Activated CD8-positive, alpha-beta T cell treated with anti-CD3 and anti-CD28 coated beads for 36 hours (primary cell): ENCODE measurements at places on chromosomes 11 and 22.
A peak's percentile ranks its signal among the peaks of the same experiment; 100 is the strongest.

DNA sequence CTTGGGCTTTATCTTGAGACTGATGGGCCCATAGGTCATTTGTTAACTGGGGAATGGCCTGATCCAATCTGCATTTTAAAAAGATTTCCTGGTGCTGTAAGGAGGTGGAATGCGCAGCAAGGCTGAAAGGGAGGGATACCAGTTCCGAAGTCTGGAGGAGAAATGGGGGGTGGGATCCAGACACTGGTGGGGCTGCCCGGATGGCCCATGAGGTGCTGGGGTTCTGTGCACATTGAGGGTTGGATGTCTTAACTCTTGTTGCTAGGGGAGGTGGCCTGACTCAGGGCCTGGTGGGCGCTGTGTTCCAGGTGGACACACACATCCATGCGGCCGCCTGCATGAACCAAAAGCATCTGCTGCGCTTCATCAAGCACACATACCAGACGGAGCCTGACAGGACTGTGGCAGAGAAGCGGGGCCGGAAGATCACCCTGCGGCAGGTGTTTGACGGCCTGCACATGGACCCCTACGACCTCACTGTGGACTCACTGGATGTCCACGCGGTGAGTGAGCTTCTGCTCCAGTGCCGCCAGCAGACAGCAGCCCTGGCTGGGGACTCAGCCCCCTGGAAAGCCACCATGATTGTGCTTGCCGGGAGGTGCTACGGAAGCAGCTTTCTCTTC, 38.1 kb downstream of the AMPD3 start:
- H3K36me3 ChIP-seq = peaks cover 35% of the 10 kb centered on the region
- H3K4me1 ChIP-seq = peaks cover 21% of the 10 kb centered on the region
- H3K27me3 ChIP-seq = no peaks in the 10 kb centered on the region
- H3K27ac ChIP-seq = no peak overlapping the region

DNA sequence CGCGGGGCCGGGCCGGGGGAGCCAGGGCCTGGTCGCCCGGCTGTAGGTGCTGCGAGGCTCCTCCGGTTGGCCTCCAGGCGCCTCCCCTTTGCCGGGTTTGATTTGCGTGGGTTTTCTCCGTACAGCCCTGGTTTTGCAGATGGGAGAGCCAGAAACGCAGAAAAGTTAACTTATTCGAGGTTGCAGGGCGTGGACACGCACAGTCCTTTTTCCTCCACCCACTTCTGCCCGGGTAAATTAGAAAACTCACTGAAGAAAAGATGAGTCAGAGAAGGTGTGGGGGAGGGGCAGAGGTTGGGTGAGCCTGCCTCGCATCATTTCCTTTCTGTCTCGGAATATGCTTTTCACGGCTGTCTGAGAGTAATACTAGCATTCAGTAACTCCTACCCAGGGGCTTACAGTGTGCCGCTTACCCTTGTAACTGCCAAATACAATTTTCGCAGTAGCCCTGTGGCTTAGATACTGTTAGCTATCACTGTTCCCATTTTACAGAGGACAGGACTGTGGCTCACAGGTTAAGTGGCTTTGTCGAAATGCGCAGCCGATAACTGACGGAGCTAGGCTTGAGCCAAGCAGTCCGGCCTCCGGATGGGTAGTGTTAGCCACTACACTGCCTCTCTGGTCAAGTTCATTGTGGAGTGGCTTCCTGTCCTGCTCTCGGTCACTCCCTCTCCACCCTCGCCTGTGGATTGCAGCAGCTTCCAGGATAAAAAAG, 812 bp downstream of the FADD start:
- H3K4me1 ChIP-seq = peaks cover 41% of the 10 kb centered on the region
- H3K27ac ChIP-seq = peak overlapping the region; percentile 98
- H3K27me3 ChIP-seq = no peaks in the 10 kb centered on the region
- H3K4me3 ChIP-seq = peak overlapping the region; percentile 97

DNA sequence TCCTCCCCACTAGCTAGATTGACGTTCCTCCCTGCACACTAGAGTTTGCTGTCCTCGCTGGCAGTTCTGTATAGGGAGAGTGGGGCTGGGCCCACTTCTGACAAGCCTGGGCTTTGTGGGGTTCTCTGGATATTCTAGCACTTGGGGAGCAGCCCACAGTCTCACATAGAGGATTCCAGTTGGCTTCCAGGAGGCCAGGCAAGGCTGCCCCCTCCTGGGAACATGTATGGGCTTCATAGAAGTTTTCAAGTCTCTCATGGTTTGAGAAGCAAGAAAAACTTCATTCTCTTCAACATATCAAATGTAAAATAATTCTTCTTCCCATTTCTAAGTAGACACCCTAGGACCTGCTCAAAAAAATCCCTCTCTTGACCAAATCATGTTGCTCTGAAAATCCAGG, 87.5 kb downstream of the NAV2 start:
- no peaks in the 10 kb centered on the region for H3K36me3 ChIP-seq
- no peak overlapping the region for H3K27ac ChIP-seq
- no peaks in the 10 kb centered on the region for H3K4me1 ChIP-seq
- peak; percentile 3 for DNase-seq

DNA sequence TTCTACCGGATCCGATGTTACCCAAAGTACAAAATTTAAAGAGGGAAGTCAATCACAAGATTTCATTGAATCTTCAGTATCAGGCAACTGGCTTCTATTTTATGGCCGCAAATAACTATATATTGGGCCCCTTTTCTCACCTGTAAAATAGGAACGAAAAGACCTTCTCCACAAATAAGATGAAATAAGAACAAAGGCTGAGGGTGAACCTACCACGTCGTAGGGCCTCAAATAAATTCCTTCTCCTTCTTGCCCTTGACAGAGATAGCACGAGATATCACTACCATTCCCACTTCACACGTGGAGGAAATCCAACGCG, 794 bp upstream of the EMSY start:
- no peaks in the 10 kb centered on the region for H3K27me3 ChIP-seq
- H3K4me1 ChIP-seq = peaks cover 26% of the 10 kb centered on the region
- peak overlapping the region; percentile 91 for H3K27ac ChIP-seq
- peaks cover 41% of the 10 kb centered on the region for H3K36me3 ChIP-seq
- DNase-seq = no peak
- H3K4me3 ChIP-seq = peak overlapping the region; percentile 84

DNA sequence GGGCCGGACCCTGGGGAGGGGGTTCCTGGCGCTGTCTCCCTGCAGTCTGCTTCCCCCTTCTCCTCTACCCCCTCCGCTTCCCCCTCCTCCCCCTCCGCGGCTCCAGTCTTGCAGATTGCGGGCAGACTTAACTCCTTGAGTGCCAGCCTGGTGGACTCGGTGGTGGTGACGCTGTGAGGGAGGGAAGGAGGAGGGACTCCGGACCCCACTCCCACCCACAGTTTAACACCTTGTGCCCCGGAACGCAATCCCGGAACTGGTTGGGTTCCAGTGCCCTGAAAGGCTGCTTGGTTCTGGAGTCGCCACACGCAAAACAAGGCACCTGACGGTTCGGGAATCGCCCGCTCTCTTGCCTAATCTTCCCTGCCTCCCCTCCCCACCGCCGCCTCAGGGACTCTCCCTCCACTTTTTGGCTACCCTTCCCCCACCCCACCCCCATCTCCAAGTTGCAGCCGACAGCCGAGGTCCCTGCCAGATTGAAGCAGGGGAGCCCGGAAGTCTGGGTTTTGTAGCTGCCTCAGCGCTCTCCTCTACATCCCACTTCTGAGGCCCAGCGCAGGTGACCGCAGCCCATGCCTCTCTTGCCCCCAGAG, 3.9 kb upstream of the BCL9L start:
- no peaks in the 10 kb centered on the region for H3K27me3 ChIP-seq
- H3K4me3 ChIP-seq = peak overlapping the region; percentile 90
- H3K4me1 ChIP-seq = peaks cover 42% of the 10 kb centered on the region
- peak; percentile 90 for DNase-seq

- H3K4me1 ChIP-seq = peaks cover 3% of the 10 kb centered on the region
- no peak overlapping the region for H3K4me3 ChIP-seq
- peaks cover 5% of the 10 kb centered on the region for H3K36me3 ChIP-seq
These were observed 77.5 kb downstream of the EXT2 start for GRCh38 chr11:44172966-44173365.

DNA sequence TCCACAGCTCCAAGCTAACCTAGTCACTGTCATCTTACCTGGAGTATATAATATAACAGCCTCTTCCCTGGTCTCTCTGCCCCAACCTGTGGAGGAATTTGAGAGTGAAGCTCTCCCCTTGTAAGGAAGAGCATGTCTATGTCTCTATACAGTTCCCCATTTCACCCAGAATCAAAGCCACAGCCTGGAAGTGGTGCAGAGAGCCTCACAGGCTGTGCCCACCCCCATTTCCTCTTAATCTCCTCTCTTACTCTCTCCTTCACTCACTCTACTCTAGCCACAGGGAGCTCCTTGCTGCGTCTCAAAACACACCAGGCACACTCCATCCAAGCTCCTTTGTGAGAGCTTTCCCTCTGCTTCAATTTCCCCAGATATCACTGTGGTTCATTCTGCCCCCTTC, 302.5 kb upstream of the ISX start:
- no peaks in the 10 kb centered on the region for H3K4me1 ChIP-seq
- H3K27ac ChIP-seq = no peak overlapping the region
- no peaks in the 10 kb centered on the region for H3K36me3 ChIP-seq
- no peak for DNase-seq
- peaks cover 4% of the 10 kb centered on the region for H3K27me3 ChIP-seq

DNA sequence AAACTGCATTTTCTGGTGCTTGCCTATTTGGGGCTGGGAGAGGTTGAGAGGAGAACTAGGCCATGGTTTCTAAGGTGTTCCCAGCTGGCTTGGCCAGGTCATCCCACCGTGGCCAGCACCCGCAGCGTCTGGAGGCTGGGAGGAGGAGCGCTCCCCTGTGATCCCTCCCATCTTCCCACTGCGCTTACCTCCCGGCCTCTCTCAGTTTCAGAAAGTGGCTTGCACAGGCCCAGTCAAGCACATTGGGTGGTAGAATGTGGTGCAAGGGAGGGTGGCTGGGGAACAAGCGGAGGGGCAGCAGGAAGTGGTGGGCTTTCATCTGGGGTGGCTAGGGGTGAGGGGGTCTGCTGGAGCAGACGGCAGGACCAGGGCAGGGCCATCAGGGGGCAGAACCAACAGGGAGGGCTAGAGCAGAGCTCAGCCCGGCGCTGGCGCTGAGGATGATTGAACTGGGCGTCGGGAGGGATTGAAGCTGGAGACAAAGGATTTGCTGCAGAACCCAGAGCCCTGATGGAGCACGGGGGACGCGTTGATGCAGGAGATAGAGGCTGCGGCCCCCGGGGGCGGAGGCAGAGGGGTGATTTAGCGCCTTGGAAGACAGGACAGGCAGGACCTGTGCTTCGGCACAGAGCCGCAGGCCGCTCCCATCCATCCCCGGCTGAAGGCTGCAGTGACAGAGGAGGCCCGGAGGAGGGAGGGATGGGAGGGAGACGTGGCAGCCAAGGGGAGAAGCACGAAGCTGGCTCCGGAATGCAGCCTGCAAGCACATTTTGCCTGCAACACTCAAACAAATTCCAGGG, 76.0 kb downstream of the TRIM29 start:
- H3K27me3 ChIP-seq = peaks cover 7% of the 10 kb centered on the region
- H3K4me1 ChIP-seq = no peaks in the 10 kb centered on the region
- H3K4me3 ChIP-seq = no peak overlapping the region
- no peaks in the 10 kb centered on the region for H3K36me3 ChIP-seq

DNA sequence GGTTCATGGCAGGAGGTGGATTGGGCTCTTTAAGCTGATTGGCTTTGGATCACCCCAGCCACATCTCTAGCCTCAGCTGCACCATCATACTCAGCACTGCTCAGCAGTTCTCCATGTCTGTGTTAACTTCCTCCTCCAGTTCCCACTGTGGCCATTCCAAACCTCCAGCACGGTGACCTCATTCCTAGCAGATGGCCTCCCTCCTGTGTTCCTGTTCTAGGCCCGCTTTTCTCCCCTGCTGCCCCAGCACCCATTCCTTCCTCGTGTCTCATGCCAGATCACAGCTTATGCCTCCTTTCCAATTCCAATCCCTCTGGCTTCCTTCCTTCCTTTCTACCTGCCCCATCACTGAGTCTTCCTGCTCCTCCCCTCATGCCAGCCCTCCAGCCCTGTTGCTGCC, 96.1 kb downstream of the MICAL2 start:
- H3K36me3 ChIP-seq = peaks cover 76% of the 10 kb centered on the region
- no peak overlapping the region for H3K4me3 ChIP-seq
- H3K27me3 ChIP-seq = no peaks in the 10 kb centered on the region

DNA sequence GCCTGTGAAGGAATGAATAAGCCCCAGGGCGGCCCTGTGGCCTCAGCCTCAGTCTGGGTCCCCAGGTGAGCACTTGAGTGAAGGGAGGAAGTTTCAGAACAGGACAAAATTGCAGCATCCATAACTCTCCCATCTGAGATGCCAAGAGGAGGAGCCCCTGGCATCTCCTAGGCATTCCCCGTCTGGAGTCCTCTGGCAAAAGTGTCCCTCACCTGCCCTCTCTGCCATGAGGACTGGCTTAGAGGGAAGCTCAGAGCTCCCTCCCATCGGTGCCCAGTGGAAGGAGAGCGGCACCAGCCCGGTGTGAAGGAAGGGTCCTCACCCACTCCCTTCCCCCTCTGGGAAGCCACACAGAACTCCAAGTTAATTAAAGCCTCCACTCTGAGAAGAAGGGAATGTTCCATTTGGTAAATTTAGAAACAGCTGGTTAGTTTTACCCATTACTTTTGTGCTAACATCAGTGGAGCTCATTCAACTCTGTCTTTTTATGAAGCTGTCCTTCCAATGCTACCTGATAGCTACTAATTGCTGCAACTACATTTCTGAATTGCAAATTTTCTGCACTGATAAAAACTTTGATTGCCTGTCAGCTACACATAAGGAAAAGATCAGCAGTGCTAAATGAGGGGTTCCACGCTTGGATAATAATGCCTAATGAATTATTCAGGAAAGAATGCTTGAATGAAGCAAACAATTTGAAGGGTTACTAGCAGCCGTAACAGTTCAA, 123.3 kb upstream of the RCN1 start:
- H3K36me3 ChIP-seq = no peaks in the 10 kb centered on the region
- H3K27me3 ChIP-seq = no peaks in the 10 kb centered on the region
- H3K27ac ChIP-seq = no peak overlapping the region
- H3K4me3 ChIP-seq = no peak overlapping the region
- no peaks in the 10 kb centered on the region for H3K4me1 ChIP-seq

DNA sequence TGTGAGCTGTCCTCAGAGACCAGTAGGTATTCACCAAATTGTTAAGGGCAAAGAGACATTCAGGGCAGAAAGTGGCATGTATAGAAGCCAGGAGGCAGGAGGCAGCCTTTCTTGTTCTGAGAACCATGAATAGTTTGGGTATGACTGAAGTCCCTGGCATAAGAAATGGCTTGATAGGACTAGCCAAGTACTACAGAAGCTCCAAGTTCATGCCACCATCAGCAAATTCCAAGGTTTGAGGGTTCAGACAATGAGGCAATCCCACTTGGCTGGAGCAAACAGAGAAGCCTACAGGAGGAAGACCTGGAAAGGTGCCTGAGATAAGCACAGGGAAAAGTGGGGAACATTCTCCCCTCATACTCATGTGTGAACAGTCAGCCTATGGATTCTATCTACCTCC, 25.8 kb downstream of the XRRA1 start:
- H3K36me3 ChIP-seq = peaks cover 18% of the 10 kb centered on the region
- peaks cover 13% of the 10 kb centered on the region for H3K4me1 ChIP-seq
- DNase-seq = no peak
- no peak overlapping the region for H3K27ac ChIP-seq
- no peak overlapping the region for H3K4me3 ChIP-seq
